ENCODE measurements at places on chromosomes 3 and 15.

- DNase-seq: no peak
Observed at GRCh38 chr3:191762323-191762960, 301.5 kb downstream of the PYDC2 start.

GRCh38 chr3:101984356-101984755, 135.0 kb downstream of the NFKBIZ start:
- no peak for DNase-seq

DNA sequence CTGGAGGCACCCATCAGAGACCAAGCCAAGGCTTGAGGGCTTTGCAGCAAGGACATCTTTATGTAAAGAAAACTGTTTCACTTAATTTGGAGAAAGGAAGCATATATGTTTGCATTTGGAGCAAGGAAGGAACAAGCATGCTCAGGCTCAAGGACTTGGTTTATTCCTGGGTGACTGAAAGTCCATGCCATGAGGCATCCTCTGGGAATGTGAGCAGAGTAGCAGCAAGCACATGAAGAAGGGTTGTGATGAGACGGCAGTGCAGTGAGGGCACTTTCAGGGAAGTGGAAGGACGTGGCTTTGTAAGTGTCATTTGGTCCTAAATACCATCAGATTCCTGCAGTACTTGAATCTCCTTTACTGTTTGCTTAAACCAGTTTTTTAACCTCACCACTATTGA, 26.8 kb downstream of the POLG start:
- DNase-seq: no peak

GRCh38 chr15:70281811-70282307, 184.1 kb upstream of the TLE3 start:
- DNase-seq: no peak

DNA sequence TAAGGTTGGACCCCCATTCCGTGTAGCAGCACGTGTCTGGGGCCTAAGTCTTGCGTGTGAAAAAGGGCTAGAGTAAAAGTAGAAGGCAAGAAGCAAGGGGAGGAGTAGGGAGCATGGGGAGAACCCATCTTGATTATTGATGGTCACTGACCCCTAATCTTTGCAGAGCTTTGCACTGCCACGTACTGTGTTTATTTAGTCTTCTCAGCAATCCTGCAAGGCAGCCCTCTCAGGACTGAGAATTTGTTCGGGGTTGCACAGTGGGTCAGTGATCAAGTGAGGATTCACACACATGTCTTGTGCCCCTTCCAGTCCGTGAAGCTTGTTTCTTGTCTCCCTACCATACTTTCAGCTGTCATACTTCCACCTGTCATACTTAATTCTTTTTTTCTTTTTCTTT, 7.2 kb downstream of the SEMA4B start:
- DNase-seq: no peak

DNA sequence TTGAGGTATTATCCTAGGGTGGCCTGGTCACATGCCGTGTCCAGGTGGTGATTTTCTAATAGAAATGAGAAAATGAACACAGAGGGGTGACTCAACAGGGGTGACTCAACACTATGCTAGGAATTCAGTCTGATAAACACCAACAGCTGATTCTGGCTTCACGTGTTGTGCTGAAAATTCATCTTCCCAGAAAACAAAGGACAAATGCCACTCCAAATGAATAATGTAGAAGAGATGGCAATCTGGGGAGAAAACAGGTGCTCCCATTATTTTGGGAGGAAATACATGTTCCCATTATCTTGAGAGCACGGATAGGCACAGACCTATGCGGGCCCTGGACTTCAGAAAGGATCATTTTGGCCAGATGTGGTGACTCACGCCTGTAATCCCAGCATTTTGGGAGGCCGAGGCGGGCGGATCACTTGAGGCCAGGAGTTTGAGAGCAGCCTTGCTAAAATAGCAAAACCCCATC, 101.2 kb upstream of the MEX3B start:
- no peak for DNase-seq

DNA sequence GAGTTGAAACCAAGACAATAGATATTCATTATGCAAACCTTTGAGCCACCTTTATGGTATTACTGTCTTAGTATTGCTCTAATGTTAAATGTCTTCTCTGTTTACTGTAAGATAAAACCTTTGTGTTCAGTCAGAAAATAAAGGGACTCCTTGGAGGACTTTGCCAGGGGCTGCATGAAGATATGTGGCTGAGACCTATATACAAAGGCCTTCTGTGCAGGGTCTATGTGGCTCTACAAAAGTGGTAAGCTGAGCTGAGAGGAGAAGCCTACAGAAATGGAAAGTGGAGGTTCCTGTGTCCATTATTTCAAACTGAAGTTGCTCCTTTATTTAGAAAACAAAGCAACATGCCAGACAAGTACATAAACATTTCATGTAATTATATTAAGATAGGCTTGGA, 131.5 kb downstream of the FNDC3B start:
- no peak for DNase-seq

- DNase-seq: no peak
Observed at GRCh38 chr3:130565224-130565623, 48.2 kb downstream of the COL6A6 start.

All from left ventricle myocardium superior (tissue), 1 donor.